ENCODE measurements at places on chromosomes 7 and 10.

DNA sequence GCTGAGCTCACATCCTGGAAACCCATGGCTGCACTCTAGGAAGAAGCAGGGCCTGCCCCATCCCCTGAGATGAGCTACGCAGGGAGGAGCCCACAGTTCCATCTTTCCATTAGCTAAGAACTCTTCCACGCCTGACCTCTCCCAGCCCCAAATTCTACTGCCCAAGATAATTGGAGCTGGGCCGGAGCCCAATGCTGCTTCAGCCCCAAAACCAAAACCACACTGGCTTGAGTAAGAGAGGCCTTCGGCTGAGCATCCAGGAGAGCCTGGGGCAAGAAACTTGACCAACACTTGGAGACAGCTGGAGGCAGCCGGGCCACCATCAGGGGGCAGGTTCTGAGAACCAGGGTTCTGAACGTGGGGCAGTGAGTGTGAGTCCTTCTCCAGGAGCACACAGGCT, 116.1 kb upstream of the ZMIZ1 start:
- no peak for DNase-seq

DNA sequence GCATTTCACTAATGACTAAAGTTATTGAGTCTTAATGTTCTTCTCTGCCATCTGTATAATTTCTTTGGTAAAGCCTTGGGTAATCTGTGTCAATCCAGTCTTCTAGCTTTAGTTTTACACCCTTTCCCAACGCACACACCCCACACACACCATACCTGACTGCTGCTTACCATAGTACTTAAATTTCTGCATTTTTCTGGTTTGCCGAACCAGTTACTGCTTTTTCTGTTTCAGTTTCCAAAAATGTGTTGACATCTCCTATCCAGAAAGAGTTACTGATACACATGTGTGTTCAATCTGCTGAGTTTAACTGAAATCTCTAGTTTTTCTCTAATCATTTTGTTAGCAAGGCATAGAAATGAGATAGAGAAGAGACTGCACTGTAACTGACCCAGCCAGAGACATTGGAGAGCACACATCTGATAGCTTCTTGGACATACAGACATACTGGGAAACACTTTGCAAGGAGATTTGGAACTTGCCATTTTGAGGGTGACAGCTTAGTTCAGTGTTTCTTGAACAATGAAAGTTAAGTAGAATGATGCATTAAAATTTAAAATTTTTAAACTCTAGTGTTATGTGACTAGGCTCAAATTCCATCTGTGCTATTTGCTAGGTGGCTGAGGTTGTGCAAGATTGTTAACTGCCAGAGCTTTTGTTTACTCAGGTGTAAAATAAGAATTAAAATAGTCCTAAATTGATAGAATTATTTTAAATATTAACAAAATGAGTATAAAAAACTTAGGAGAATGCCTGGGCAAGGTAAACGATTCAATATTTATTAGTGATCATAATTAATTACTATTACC, 807.6 kb downstream of the DNAJB9 start:
- no peak for DNase-seq

GRCh38 chr10:3046210-3046779, 21.1 kb upstream of the PFKP start:
- no peak for DNase-seq

- DNase-seq, result no peak
These were observed 23.1 kb upstream of the ZMIZ1 start for GRCh38 chr10:79045566-79046175.

GRCh38 chr7:17782216-17782549, 158.1 kb downstream of the SNX13 start:
- DNase-seq, result no peak

- DNase-seq, result no peak
These were observed 6.0 kb upstream of the NPVF start for GRCh38 chr7:25234336-25234735.

DNA sequence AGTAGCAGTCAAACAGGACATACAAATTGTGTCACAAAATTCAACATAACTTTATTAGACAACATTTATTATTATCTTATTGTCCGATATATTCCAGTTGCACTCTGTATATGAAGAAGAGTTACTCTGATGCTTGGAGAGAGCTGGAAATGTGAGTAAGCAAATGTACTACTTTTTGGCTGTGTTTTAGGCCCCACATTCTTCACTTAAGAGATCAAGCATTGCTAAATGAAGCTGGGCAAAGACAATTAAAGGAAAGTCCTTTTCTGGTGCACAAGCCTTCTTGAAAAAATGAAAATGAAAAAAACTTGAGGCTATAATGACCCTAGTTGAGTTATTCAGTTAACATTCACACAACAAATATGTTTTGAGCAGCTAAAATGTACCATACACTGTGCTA, 26.1 kb downstream of the MYPN start:
- DNase-seq, result no peak

GRCh38 chr7:24227603-24228359, 56.2 kb upstream of the NPY start:
- DNase-seq, result no peak

GRCh38 chr7:81903115-81903514, 133.3 kb upstream of the HGF start:
- no peak for DNase-seq

GRCh38 chr7:36082910-36083309, 70.1 kb upstream of the EEPD1 start:
- no peak for DNase-seq

- no peak for DNase-seq
These were observed 70.8 kb upstream of the CDCA7L start for GRCh38 chr7:22016507-22016906.

- no peak for DNase-seq
These were observed 54.9 kb upstream of the NXPH1 start for GRCh38 chr7:8378349-8379019.

GRCh38 chr7:131424219-131424822, 96.6 kb downstream of the MKLN1 start:
- DNase-seq, result no peak

- no peak for DNase-seq
These were observed 167.8 kb upstream of the AUTS2 start for GRCh38 chr7:69430384-69431021.

- DNase-seq, result no peak
These were observed 112.4 kb upstream of the FZD8 start for GRCh38 chr10:35754519-35754918.

Data from effector CD4-positive, alpha-beta T cell (primary cell).